ENCODE measurements at places on chromosomes 6 and 20. TPM values are rescaled to one million over a fixed set of nuclear protein-coding genes. Genes with fewer than 3 reads are reported as not detected.

DNA sequence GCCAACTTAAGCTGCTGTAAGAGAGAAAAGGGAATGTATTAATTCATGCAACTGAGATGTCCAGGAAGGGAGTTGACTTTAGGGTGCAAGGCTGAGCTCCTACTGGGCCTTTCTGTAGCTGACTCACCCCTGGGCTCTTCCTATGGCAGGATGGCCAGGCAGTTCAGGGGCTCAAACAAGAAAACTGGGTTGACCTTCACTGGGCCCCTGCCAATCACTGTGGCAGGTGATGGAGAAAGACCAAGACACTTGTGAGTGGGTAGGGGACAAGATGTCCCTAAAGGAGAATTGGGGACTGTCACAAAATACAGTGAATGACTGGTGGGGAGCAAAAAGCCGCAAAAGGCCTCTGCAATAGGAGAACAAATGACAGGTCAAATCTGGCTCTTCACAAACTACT, 21.5 kb upstream of the RALGAPA2 start:
- no peak for DNase-seq

DNA sequence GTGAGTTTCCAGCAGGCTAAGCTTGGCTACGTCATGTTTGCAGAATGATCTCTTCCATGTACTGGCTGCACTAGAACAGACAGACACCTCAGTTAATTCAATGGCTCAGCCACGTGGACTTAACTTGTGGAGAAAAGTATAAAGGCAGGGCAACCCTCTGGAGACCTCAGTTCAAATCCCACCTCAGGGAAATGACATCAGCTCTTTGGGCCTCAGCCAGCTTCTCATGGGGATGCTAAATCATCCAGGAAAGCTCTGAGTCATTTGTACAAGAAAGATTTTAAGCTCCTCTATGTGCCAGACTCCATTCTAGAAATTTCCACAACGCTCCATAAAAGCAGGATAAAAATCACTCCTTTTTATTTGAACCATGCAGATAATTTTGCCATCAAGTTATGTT, 128.5 kb upstream of the SALL4 start:
- DNase-seq: no peak

The CBLN4 gene
- not detected for total RNA-seq

GRCh38 chr6:129032602-129033001, 149.7 kb downstream of the LAMA2 start:
- no peak for DNase-seq

GRCh38 chr6:149913540-149914240, 9.2 kb downstream of the RAET1G start:
- DNase-seq: no peak

DNA sequence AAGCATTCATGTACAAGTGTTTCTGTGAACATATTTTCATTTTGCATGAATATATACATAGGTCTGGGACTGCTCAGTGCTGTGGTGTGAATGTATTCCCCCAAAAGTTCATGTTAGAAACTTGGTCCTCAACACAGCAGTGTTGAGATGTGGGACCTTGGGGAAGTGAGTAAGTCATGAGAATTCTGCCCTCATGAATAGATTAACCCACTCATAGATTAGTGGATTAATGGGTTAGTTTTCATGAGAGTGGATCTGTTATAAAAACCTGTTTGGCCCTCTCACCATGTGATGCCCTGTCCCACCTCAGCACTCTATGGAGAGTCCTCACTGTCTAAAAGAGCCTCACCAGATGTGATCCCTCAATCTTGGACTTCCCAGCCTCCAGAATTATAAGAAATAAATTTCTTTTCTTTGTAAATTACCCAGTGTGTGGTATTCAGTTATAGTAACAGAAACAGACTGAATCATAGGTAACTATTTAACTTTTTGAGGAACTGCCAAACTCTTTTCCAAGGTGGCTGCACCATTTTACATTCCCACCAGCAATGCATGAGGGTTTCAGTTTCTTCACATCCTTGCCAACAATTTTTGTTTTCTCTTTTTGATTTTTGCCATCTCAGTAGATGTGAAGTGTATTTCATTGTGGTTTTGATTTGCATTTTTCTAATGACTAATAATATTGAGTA, 45.3 kb downstream of the QRSL1 start:
- DNase-seq: no peak

DNA sequence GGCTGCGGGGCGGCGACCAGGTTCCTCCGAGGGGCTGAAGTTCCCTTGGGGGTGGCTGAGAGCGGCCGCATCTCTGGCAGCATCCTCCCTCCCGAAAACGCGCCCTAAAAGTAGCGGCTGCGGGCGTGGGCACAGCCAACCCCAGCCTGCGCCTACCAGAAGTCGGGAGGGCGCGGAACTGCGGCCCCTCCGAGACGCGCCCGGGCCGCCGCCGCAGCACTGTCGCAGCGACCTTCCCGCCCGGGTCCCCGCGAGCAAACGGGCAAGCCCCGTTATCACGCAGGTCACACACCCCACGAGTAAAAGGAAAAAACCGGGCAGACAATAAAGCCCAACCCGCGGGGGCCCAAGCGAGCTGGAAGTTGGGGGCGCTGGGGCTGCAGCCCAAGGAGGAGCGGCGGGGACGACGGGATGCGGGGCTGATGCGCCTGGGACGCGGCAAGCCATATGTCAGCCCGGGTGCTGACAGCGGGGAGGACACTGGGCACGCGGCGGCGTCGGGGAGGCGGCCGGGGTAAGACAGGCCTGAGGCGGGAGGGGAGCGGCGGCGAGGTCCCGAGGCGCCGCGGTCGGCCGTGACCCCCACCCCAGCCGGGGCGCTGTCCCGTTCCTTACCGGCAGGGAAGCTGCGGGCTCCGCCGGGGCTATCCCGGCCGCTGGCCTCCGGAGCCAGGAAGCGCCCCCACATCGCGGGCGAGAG, 659 bp downstream of the CEP85L start:
- DNase-seq: peak; percentile 41

GRCh38 chr20:57470666-57471495, 54.1 kb downstream of the CTCFL start:
- no peak for DNase-seq

The TRPC4AP gene
- 122 TPM for total RNA-seq

DNA sequence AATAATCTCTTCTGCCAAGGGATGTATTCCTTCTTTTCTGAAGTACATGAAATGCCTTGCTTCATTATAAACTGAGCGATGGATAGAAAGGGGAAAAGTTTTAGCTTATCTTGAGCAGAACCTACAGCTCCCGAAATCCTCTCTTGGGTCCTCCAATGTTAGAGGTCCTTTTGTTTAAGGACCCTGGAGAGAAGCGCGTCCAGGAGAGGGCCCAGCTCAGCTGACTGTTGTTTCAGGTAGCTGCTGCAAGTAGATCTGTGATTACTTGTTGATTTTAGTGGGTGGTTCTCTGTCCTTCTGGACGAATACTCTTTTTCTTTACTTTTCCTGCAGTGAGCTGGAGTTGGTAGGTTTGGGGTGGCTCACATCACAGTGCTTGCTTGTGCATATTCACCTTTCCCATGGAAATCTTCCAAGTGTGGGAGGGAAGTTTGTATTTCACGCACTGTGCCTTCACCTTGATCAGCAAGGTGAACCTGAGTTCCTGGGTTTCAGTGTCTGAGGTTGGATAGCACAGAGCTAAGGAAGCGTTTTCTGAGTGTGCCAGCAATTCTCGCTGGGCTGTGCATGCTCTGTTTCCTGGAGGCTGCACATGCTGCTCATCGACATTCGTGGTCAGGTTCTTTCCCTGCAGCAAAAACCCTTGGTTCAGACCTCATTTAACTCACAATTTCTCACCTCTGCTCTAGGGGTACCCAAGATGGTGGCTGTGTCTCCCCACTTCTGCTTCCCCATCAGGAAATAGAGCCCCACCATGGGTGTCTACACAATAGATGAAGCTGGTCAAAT, 176.3 kb downstream of the JARID2 start:
- no peak for DNase-seq

DNA sequence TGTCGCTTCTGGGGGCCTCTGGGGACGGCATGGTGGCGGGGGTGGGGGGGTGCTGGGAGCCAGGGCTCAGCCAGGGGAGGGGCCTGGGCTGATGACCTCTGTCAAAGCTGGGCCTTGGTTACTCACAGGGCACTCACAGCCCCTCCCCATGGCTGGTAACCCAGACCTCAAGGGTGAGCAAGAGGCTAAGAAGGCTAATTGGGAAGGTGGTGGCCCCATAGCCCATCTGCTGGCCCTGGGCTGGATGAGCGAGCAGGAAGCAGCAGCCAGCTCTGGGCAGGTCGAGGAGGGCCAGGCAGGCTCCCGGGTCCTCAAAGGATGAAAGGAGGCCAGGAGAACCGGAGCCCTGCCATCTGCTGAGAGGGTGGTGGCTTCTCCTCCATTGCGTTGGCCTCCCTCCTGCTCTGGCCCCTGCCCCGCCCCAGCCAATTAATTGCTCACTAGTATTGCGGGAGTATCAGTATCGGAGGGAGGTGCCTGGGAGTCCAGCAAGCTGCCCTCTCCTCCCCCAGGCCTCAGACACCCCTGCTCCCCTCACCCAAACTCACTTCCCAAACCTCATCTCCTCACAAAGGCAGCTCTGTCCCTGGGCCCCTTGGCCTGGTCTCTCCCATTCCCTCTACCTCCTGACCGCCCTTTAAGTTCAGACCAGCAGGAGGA, 1.0 kb upstream of the CDSN start:
- no peak for DNase-seq

- DNase-seq: no peak
Measured at GRCh38 chr6:8181951-8182845, 79.8 kb upstream of the EEF1E1 start.

DNA sequence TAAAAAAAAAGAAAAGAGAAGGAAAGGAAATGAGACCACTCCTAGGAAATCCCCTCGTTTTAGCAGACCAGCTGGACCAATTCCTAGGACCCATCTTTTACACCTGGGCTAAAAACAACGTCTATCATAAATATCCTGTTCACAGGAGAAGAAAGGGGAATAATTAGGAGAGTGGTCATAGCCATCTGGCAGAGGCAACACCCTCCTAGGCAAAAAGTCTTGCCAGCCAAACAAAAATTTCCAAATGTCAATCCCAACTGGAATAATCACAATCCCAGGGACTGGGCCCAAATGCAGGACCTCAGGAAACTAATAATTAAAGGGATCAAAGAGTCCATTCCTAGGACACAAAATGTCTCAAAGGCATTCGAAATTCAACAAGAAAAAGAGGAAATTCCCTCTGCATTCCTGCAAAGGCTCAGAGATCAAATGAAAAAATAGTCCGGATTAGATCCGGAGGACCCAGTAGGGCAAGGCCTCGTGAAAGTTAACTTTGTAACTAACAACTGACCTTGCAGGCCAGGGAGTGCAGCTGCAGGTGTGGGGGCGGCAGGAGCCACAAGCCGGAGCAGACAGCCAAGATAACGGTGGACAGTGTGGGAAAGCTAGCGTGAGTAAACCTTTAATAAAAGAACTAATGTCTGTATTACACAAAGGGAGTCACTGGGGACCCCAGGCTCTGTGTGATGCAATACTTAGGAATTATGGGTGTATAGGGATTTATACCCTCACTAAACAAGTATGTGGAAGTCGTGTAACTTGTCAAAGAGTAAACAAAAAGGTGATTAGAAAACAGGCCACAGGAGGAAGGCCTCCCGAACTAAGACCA, 11.7 kb downstream of the LCA5 start:
- no peak for DNase-seq

- DNase-seq: no peak
Measured at GRCh38 chr20:16760431-16761304, 12.5 kb downstream of the OTOR start.

DNA sequence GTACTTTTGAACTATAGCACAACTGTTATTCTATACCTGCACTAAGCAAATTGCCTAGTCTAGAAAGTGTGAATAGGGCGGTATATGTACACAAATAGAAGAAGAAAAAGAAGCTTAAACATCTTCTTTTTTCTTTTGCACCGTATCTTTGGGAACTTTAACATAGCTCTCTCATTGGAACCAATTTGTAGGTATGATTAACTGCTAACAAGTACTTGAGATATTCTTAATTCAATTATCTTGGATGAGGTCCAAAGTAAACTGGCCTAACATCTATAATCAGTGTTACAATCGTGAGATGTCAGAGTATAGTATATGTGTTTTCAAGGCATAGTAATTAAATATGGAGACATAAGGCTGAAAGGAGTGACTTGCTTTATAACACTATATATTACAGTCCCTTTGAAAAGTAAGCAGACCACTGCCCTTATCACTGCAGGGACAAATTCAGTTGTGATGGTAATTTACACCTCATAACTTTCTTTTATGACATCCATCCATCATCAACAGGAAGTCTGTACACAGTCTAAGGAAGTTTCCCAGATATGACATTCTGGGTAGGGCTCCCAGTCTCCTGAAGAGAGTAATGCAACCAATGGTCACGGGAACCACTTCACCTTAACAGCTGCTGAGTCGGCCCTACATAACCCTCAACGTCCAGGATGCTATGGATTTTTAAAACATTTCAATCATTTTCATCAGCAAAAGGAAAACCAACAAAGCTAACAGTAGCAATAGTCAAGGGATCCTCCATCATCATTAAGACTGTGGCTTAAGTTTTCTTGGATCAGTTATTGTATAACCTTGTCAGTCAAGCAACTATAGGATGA, 37.6 kb downstream of the NKAIN2 start:
- DNase-seq: no peak

DNA sequence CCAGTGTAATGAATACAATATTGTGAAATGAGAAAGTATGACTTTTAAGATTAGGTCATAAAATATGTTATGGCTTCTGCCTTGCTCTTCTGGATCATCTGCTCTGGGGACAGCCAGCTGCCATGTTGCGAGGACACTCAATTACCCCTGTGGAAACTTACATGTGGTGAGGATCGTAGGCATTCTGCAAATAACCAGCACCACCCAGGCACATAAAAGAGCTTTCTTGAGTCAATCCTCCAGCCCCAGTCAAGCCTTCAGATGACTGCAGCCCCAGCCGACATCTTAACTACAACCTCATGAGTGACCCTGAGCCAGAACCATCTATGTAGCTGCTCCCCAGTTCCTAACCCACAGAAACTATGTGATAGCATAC, 4.5 kb upstream of the RBCK1 start:
- DNase-seq: no peak

DNA sequence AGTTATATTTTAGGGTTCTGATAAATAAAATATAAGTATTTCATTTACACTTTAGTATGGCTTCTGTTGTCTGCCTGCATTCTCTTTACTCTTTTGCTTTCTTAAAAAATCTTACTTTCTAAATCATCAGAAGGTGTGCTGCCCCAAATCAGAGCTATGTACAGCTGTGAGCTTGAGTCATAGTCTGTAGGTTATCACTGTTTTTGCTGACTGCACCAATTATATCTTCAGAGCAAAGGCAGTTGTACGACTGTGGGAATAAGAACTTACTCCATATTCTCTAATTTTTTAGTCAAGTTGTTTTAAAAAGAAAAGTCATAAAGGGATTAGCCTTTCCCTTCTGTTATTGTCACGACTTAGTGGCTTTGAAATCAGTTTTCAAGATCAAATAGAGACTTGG, 1649.0 kb downstream of the HACE1 start:
- DNase-seq: no peak
